ENCODE measurements at places on chromosomes 5 and 9. TPM values are rescaled to one million over a fixed set of nuclear protein-coding genes. Genes with fewer than 3 reads are reported as not detected.

- DNase-seq = no peak
These were observed 187.1 kb upstream of the BRINP1 start for GRCh38 chr9:119556129-119556875.

DNA sequence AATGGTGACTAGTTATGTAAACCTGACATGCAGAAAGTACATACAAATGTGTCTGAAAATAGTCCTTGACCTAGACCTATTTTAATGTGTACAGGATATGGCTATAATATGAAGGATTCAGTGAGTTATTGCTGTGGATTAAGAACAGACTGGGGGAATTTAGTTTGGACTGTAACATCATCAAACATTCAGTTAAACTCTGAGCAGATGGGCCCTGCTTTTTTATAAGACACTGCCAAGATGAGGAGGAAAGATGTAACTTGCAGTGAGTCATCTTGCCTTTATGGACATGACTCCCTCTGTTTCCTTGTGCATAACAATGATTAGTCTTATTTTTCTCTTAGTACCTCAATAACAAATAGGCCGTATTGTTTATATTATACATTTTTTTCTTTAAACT lies 12.2 kb downstream of the PPP3R2 start:
- no peak for DNase-seq

- no peak for DNase-seq
These were observed 61.4 kb downstream of the PARP8 start for GRCh38 chr5:50727845-50728244.

DNA sequence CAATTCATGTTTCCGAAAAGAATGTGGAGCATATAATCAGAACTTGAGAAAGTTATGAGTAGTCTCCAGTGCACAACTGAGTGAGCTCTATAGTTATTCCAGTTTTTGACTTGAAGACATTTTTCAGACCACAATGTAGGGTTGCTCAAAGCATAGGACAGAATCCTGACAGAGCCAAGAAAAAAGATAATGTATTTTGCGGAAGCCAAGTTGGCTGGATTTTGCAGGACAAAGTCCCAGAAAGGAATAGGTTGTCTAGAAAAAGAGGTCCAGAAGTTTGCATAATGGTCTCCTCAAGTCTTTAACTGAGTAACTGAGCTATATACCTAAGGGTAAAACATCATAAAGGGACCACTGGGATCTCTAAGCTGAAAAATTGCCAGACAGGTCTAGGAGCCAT lies 1028.0 kb downstream of the TAF11L14 start:
- no peak for DNase-seq

TMEM215 gene
- polyA plus RNA-seq = not detected

CETN3 gene
- 10.8 TPM for polyA plus RNA-seq

Measured in keratinocyte (primary cell).